ENCODE measurements at places on chromosomes 3 and 15. TPM values are rescaled to one million over a fixed set of nuclear protein-coding genes. Genes with fewer than 3 reads are reported as not detected.

GRCh38 chr15:77834276-77834990, 201.7 kb upstream of the LINGO1 start:
- no peak overlapping the region for H3K4me3 ChIP-seq
- no peak for DNase-seq
- no peaks in the 10 kb centered on the region for H3K27me3 ChIP-seq
- no peaks in the 10 kb centered on the region for H3K36me3 ChIP-seq
- no peaks in the 10 kb centered on the region for H3K4me1 ChIP-seq
- H3K27ac ChIP-seq, result no peak overlapping the region

The WWTR1 gene
- total RNA-seq, result 0.95 TPM

GRCh38 chr15:70583006-70583405, 180.4 kb downstream of the UACA start:
- no peak for DNase-seq
- H3K27me3 ChIP-seq, result peaks cover 34% of the 10 kb centered on the region
- H3K36me3 ChIP-seq, result no peaks in the 10 kb centered on the region
- H3K4me3 ChIP-seq, result no peak overlapping the region
- H3K4me1 ChIP-seq, result peaks cover 10% of the 10 kb centered on the region

- no peak for DNase-seq
- peaks cover 48% of the 10 kb centered on the region for H3K4me1 ChIP-seq
- H3K36me3 ChIP-seq, result peaks cover 4% of the 10 kb centered on the region
- H3K4me3 ChIP-seq, result no peak overlapping the region
Measured at GRCh38 chr15:66476535-66476934, 21.0 kb downstream of the SNAPC5 start.

- H3K4me3 ChIP-seq, result no peak overlapping the region
- no peaks in the 10 kb centered on the region for H3K27me3 ChIP-seq
- peaks cover 25% of the 10 kb centered on the region for H3K4me1 ChIP-seq
- no peak for DNase-seq
- H3K27ac ChIP-seq, result no peak overlapping the region
- H3K36me3 ChIP-seq, result peaks cover 2% of the 10 kb centered on the region
Measured at GRCh38 chr15:38597219-38597800, 32.7 kb upstream of the RASGRP1 start.

DNA sequence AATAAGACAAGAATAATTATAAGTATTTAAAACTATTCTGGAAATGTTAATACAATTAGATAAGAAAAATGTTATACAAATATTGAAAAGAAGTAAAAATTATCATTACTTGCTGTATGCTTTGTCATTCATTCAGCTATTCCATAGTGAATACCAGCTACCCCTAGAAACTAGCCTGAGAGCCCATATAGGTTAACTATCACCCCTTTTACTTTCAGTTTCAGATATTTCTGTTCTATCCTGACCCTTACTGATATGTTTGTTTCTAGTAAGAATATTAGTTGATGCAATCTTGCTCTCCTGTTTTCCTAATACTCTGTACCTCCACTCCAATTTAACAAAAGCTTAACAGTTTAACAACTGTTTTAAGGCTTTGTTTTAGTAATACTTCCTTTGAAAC, 31.6 kb downstream of the FAM227B start:
- peaks cover 1% of the 10 kb centered on the region for H3K36me3 ChIP-seq
- H3K4me3 ChIP-seq, result no peak overlapping the region
- no peak for DNase-seq
- no peaks in the 10 kb centered on the region for H3K4me1 ChIP-seq
- no peaks in the 10 kb centered on the region for H3K27me3 ChIP-seq
- no peak overlapping the region for H3K27ac ChIP-seq

GRCh38 chr3:189652042-189652441, 20.9 kb downstream of the TP63 start:
- H3K4me1 ChIP-seq, result no peaks in the 10 kb centered on the region
- peak; percentile 13 for DNase-seq
- no peak overlapping the region for H3K27ac ChIP-seq
- H3K4me3 ChIP-seq, result no peak overlapping the region

The MUC20 gene
- 3.4 TPM for total RNA-seq

- H3K27ac ChIP-seq, result no peak overlapping the region
- peaks cover 3% of the 10 kb centered on the region for H3K36me3 ChIP-seq
- H3K4me1 ChIP-seq, result no peaks in the 10 kb centered on the region
- H3K27me3 ChIP-seq, result peaks cover 24% of the 10 kb centered on the region
Measured at GRCh38 chr3:135034291-135034768, 239.3 kb downstream of the EPHB1 start.

The PPP1R14D gene
- not detected for total RNA-seq

GRCh38 chr3:133925960-133926735, 30.5 kb upstream of the RAB6B start:
- H3K4me3 ChIP-seq, result no peak overlapping the region
- DNase-seq, result no peak
- peaks cover 7% of the 10 kb centered on the region for H3K4me1 ChIP-seq
- no peak overlapping the region for H3K27ac ChIP-seq
- no peaks in the 10 kb centered on the region for H3K36me3 ChIP-seq

The KBTBD13 gene
- total RNA-seq, result not detected

- H3K4me1 ChIP-seq, result no peaks in the 10 kb centered on the region
- no peak overlapping the region for H3K27ac ChIP-seq
- no peaks in the 10 kb centered on the region for H3K36me3 ChIP-seq
- no peak overlapping the region for H3K4me3 ChIP-seq
- DNase-seq, result no peak
Measured at GRCh38 chr15:93451822-93452221, 362.8 kb upstream of the RGMA start.

The MB21D2 gene
- total RNA-seq, result 26.9 TPM

Data from activated T-cell treated with anti-CD3 and anti-CD28 coated beads, Interleukin-2, amount 50 U/mL, for 72 hours (primary cell).